ENCODE measurements at places on chromosomes 5 and 9.

DNA sequence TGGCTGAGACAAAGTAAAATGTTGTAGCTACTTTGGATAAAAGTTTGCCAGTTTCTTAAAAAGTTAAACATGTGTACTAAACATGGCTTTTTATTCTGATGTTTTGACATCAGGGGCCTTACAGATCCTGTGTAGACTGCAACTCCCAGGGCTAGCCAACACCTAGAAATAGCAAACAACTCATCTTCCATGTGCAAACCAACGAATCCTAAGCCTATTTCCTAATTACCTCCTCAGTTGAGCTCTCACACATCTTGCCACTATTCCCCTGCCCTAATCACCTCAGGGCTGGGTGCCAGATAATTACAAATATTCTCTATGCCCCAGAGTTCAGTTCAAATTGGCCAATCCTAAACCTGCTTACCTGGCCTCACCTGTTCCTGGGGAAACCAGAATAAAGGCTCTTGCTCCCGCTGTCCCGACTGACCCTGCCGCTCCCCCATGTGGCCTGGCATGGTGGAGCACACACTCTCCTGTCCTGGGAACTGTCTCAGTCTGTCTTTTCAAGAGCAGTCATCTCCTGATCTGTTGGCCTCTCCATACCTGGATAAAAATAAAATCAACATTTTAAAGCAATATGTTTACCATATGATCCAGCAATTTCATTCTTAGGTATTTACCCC is 37.1 kb upstream of the FAM169A start:
- DNase-seq, result no peak

- no peak for DNase-seq
These were observed 202.2 kb upstream of the DMRTA1 start for GRCh38 chr9:22244139-22245011.

DNA sequence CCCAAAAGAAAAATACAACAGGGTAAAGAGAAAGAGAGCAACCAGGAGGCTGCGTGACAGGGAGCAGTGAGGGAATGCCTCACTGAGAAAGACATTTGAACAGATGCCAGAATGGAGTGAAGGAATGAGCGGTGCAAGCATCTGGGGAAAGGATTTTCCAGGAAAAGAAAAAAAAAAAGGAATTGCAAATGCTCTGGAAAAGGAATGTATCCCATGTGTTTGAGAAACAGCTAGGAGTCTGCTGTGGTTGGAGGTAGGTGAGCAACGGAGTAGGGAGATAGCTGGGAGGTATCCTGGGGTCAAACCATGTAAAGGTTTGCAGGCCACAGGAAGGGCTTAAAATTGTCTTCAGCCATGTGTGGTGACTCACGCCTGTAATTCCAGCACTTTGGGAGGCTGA is 23.6 kb upstream of the CEMIP2 start:
- DNase-seq, result no peak

GRCh38 chr9:128341435-128341849 is 1.1 kb downstream of the SLC27A4 start:
- peak; percentile 64 for DNase-seq

GRCh38 chr9:34492051-34492450 is 30.7 kb downstream of the ENHO start:
- no peak for DNase-seq

DNA sequence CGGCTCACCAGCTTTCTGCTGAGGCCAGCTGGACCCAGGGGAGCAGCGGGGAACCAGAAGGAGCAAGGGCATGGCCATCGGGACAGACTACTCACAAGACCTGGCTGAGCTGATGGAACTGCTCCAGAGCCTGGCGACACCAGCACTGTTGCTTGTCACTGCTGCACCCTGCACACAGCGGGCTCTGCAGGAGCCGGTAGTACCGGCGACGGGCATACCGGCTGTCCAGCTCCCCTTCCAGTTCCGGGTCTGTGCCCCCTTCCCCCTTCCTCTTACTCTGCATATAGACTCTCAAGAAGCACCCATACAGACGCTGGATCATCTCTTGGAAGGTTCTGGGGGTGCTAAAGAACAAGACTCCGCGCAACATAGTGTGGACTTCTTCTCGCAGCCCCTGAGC is 974 bp downstream of the ANAPC2 start:
- DNase-seq, result no peak

GRCh38 chr5:178529080-178529479 is 61.1 kb downstream of the COL23A1 start:
- DNase-seq, result no peak

DNA sequence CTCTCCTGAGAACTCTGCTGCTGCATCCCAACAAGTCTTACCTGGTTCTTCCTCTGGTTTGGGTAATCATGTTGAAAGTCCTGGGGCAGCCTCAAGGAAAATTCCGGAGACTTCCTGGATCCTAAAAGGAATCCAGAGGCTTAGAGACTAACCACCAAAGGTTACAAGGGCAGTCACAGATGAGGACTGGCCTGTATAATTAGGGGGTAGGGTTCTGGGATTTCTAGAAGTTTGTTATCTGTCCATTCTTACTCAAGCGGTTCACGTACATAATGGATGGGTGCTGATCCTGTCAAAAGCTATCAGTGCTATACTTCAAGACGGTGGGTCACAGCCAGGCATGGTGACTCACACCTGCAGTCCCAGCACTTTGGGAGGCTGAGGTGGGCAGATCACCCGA is 51.4 kb upstream of the EPB41L4B start:
- DNase-seq, result no peak

GRCh38 chr5:1778138-1779020 is 21.3 kb downstream of the MRPL36 start:
- no peak for DNase-seq

GRCh38 chr5:2131196-2131595 is 248.5 kb upstream of the IRX4 start:
- DNase-seq, result peak; percentile 52

GRCh38 chr5:89337-90286 is 2.4 kb upstream of the PLEKHG4B start:
- no peak for DNase-seq

DNA sequence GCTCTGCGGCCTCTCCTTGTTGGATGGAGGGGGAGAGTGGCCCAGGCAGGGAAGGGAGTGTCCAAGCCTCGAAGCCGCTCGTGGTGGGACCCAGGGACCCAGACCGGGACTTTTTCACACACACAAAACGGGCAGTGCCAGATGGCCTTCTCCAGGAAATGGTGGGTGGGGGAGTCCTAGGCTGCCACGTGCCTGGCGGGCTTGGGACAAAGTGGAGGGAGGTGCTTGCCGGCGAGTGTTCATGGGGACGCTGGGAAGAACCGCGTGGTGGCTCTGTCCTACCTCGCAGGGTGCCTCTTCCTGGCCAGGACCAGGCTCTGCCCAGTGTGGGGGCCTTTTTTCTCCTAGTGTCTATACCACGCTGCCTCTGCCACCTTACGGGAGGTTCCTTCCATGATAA is 155.0 kb upstream of the COL5A1 start:
- no peak for DNase-seq

- DNase-seq, result no peak
These were observed 3.9 kb downstream of the MLLT3 start for GRCh38 chr9:20618361-20618802.

GRCh38 chr9:130421154-130421801 is 23.5 kb upstream of the ASS1 start:
- no peak for DNase-seq

Measured in right atrium auricular region (tissue), 2 donors.